ENCODE measurements at places on chromosomes 13 and 19.

- no peak for DNase-seq
Measured at GRCh38 chr13:113970810-113971470, 2.9 kb downstream of the C13orf46 start.

- DNase-seq = no peak
Measured at GRCh38 chr19:55697069-55697440, 22.0 kb downstream of the EPN1 start.

DNA sequence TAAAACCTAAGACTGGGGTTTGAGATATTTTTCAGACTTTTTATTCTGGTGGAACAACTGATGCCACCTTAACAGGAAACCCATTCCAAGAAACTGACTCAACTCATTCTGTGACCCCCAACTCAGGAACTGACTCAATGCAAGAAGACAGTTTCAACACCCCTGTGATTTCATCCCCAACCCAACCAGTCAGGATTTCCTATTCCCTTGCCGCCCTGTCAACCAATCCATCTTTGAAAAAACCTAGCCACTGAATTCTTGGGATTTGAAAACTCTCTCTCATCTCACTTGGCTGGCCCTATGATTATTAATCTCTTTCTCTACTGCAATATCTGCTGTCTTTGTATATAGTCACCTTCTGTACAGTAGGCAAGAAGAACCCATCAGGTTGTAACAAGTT, 1211.9 kb upstream of the ATXN8OS start:
- DNase-seq = no peak

GRCh38 chr13:59730026-59730425, 433.7 kb downstream of the DIAPH3 start:
- no peak for DNase-seq

GRCh38 chr13:20475927-20476691, 49.5 kb downstream of the CRYL1 start:
- DNase-seq = no peak

GRCh38 chr13:28485551-28485950, 9.4 kb downstream of the FLT1 start:
- no peak for DNase-seq

- DNase-seq = no peak
Measured at GRCh38 chr13:32390048-32390447, 37.9 kb downstream of the N4BP2L1 start.

GRCh38 chr13:49053215-49053614, 77.5 kb downstream of the FNDC3A start:
- no peak for DNase-seq

DNA sequence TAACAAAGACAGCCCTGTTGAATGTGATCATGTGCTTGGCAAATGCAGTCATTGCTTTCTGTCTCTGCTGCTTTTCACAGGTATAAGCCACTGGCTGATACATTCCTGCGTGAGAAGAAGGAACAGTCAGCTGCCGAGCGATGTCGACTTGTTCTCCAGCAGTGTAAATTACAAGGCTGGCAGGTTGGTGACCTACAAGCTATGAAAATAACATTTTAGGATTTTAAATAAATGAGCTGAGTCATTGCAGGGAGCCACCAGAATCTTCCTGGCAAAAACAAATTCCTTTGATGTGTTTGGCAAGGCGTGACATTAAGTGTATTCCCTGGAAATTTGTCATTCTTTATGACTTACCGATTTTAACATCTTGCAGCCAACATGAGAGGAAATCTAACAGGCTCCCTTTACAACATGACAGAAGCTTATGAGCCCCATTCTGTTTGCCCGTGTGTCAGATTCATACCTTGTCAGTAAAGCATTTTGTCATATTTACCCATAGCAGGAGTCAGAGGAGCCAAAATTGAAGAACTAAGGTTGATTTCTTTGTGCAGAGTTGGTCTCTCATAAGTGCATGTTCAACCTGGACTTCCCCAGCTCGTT, 471.4 kb downstream of the MYO16 start:
- no peak for DNase-seq

GRCh38 chr19:41531438-41532311, 44.3 kb upstream of the CEACAM21 start:
- DNase-seq = no peak

DNA sequence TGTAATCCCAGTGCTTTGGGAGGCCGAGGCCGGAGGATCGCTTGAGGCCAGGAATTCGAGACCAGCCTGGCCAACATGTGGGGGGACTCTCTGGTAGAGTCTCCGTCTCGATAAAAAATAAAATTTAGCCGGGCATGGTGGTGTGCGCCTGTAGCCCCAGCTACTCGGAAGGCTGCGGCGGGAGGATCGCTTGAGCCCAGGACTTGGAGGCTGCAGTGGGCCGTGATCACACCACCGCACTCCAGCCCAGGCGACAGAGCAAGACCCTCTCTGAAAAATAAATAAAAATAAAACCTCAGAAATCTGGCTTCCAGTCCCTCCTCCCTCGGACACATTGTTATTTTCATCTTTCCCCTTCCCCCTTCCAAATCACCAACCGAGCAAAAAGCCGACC, 332 bp downstream of the IRGQ start:
- DNase-seq = no peak

DNA sequence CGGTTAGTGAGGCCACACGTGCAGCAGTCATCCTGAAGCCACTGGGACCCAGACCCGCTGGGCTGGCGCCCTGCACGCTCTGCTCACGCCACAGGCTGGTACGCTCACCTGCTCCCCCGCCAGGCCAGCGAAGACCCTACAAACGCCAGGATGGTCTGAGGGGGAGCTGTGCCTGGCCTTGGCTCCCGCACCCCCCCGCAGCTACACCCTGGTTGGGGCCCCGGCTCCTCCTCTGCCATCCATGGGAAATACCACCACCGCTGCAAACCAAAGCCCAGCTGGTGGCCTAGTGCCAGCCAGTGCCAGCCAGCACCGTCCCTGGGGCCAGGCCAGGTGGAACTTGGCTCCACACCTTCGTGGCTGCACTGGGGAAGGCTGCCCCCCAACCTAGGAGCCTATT, 23.3 kb upstream of the CACTIN start:
- no peak for DNase-seq

DNA sequence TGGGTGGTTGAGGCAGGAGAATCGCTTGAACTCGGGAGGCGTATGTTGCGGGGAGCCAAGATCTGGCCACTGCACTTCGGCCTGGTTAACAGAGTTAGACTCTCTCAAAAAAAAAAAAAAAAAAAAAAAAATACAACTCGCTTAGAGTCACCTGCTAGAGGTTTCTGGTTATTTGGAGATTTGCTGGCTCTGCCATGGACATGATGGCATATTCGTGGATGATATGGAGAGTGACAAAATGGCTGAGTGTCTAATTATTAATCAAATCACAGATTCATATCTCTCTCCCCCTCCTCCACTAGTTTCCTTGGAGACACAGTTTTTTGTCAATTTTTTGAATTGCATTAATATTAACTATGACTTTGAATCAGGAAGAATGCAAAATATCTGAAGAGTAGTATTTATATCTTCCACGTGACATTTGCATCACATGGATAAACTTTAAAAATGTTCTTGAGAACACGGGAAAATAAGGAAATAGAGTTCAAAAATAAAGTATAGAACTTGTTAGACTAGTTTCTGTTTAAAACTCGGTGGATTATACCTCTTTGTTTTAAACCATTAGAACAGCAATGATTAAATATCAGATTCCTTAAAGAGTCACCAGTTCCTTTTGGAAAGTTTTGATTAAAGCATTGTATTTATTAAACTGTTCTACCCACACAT, 47.8 kb downstream of the KLF5 start:
- DNase-seq = no peak

GRCh38 chr19:15213715-15214381, 13.1 kb upstream of the NOTCH3 start:
- DNase-seq = no peak

DNA sequence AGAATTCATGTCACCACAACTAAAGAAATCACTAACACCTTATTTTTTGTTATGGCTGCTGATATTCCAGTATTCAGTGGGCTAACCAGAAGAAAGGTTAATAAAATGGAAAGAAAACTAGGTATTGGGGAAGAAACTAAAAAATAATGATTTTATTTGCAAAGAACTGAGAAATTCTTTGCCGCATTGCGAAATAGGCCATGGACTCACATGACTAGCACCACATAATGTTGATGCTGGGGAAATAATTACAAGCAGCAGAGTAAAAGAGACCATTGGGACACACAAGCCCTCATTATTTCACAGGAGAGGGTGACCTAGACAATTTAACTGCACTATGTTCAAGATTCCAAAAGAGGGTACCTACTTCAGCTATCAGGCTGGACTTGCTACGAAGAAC, 1411.5 kb downstream of the SLITRK5 start:
- DNase-seq = no peak

- DNase-seq = no peak
Measured at GRCh38 chr13:97330448-97330847, 103.5 kb upstream of the RAP2A start.

DNA sequence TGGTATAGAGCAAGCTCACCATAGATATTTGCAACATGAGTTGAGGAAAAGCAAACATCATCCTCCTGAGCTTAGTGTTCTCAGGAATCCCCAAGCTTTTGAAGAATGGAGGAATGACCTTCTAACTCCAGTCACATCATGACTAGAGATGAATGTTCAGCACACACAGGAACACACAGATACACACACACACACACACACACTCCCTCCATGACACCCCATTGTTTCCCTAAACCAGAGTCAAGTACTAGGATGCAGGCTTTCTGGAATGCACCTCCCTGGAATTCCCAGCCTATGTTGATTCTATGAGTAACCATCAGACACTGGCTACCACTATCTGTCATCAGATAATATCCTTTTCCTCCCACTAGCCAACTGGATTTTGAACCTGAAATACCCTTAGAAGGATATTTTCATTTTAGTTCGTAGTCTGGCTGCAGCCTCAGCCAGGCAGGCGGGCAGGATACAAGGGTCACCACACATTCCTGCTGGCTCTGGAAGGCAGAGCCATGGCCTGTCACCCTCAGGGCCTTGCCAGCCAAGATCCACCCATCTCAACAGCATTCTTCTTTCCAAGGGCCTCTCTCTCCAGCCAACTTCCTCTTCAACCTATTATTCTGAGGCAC, 162.4 kb downstream of the FOXO1 start:
- no peak for DNase-seq

GRCh38 chr19:21593008-21593481, 87.6 kb downstream of the ZNF429 start:
- DNase-seq = no peak

- DNase-seq = no peak
Measured at GRCh38 chr19:3556978-3557460, 367 bp downstream of the MFSD12 start.

DNA sequence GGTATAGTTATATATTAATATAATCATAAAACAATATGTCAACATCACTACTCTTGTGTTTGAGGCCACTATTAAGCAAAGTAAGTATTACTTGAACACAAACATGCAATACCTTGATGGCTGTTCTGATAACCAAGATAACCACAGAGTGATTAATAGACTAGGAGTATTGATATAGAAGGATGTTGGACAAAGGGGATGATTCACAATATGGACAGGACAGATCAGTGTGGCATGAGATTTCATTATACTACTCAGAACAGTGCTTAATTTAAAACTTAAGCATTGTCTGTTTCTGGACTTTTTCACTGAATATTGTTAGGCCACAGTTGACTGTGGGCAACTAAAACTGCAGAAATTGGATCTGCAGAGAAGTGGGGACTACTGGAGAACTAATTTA, 384.2 kb downstream of the SLITRK1 start:
- no peak for DNase-seq

DNA sequence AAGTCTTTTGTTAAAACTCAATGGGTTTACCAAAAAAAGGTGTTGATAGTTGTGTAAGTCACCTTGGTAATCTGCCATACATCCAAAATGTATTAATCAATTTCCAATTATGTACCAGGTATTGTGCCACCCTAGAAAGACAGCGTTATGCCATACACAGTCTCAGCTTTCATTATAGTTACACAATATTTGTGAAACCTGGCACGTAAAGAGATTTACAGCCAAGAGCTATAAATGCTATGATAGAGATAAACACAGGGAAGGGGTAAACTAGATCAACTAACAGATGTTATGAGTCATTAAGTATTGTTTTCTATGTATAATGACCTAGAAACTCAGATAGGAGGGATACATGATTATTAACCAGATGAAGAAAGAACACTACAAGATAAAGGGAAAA, 725.6 kb upstream of the SLITRK5 start:
- DNase-seq = no peak

All from cortex of kidney (tissue), 1 donor.